ENCODE measurements at places on chromosomes 2 and 18. TPM values are rescaled to one million over a fixed set of nuclear protein-coding genes. Genes with fewer than 3 reads are reported as not detected.

- no peak for DNase-seq
These were observed 44.1 kb downstream of the EVA1A start for GRCh38 chr2:75516378-75517360.

DNA sequence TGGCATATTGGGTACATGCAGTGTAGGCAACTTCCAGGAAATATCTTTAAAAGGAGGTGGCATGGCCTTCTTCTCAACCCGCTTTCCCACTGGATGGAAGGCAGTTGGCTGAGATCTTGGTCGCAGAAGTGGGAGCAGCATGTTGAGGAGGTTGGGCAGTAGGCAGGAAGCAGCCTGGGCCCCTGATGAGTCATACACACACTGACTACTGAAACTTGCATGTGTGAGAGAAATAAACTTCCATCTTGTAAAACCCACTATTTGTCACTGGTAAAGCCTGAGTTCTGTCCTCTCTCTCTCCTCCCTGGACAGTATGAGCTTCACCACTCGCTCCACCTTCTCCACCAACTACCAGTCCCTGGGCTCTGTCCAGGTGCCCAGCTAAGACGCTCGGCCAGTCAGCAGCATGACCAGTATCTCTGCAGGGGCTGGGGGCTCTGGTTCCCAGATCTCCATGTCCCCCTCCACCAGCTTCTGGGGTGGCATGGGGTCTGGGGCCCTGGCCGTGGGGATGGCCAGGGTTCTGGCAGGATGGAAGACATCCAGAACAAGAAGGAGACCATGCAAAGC, 233.8 kb upstream of the SPRED2 start:
- DNase-seq: peak; percentile 63

- DNase-seq: peak; percentile 85
These were observed 18.3 kb downstream of the DNPEP start for GRCh38 chr2:219369447-219369861.

- DNase-seq: peak; percentile 52
These were observed 12.8 kb upstream of the ZNF532 start for GRCh38 chr18:58851856-58852255.

- DNase-seq: no peak
These were observed 37.6 kb upstream of the PMAIP1 start for GRCh38 chr18:59861963-59862819.

DNA sequence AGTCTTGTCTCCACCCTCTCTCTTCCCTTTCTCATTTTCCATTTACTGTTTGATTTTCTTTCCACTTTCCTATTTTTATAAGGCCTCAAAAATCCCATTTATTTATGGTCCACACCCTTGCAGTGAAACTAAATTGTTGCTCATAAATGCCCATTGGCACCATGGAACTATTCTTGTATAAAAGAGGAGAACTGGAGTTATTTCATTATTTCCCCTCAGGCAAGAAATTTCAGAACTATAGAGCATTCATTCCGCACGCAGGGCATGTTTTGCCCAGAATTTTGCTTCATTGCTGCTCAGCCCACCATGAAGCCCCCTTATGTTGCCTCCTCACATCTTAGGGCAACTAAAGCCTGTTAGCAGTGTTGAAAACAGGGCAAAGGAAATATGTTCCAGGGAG, 113.7 kb upstream of the MMADHC start:
- no peak for DNase-seq

DNA sequence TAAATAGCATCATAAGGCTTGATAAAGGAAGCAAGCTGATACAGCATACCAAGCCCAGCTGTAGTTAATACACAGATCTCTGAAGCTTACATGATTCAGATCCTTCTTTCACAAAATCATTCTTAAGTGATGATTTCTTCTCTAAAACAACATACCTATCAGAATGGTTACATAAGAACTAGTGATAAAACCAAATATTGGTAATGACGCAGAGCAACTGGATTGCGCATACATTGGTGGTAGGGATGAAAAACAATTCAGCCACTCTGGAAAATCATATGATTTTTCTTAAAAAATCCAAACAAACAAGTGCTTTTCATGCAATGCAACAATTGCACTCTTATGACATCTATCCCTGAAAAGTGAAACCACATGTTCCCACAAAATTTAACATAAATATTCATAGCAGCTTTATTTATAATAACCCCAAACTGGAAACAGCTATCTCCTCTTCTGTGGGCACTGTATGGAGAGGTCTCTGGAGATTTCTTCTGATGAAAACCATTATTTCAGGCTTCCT, 153.6 kb upstream of the DSEL start:
- peak; percentile 95 for DNase-seq

DNA sequence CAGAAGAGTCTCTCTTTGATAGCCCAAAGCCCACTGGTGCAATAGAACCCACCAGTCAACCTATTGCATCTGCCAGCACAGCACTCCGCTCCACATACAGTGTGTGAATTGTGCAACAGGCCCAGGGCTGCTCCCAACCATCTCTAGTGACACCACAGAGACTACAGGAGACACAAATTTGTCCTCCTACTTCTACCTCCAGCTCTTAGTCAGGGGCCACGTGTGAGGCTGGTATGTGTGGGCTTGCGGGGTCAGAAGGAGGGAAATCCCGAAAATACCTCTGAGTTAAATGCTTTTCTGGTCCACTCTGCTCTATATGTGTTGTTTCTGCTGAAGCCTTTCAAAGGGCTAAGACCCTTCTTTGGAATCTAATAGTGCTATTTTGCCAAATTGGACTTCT, 18.0 kb downstream of the DGUOK start:
- DNase-seq: no peak

GRCh38 chr2:234885118-234885517, 66.7 kb upstream of the SH3BP4 start:
- no peak for DNase-seq

DNA sequence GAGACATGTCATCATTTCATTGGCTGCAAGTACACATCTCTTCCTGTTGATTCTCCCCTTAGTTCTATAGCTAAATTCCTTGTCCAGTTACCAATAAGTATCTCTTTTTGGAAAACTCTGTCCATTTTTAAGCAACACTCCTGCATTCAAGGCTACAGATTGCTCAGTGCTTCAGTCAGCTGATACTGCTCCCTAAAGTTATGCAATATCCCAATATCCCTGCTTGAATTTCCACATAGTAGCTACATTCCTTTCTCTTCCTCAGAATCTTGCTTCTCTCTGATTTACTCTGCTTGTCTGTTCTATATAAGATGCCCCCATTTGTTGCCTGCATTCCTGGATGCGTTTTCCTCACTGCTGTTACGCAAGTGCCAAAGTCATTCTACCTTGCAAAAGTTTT, 109.8 kb downstream of the PARD3B start:
- DNase-seq: peak; percentile 89

- peak; percentile 46 for DNase-seq
These were observed 34.7 kb downstream of the RASGRP3 start for GRCh38 chr2:33511141-33511540.

GRCh38 chr2:50328680-50329079, 703.3 kb downstream of the NRXN1 start:
- DNase-seq: no peak

RBM43 gene
- total RNA-seq: 4.7 TPM

MEP1B gene
- 0.64 TPM for total RNA-seq

SCYGR2 gene
- total RNA-seq: not detected

TMEM169 gene
- total RNA-seq: 0.43 TPM

ERBB4 gene
- not detected for total RNA-seq

RSAD2 gene
- 1.3 TPM for total RNA-seq

EHD3 gene
- total RNA-seq: 48.8 TPM
